ENCODE measurements at places on chromosomes 3 and 15.

GRCh38 chr3:102087236-102087635 is 237.9 kb downstream of the NFKBIZ start:
- DNase-seq: peak; percentile 4

DNA sequence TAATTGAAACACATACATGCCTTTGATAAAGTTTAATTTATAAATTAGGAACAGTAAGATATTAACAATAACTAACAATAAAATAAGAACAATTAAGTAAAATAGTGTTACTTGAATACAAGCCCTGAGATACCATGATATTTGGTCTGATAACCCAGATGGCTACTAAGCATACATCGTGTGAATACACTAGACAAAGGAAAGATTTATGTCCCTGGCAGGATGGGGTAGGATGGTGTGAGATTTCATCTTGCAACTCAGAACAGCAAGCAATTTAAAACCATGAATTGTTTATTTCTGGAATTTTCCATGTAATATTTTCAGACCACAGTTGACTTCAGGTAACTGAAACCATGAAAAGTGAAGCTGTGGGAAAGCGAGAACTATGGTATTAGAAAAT is 169.5 kb downstream of the DIPK2A start:
- no peak for DNase-seq

- DNase-seq: no peak
Measured at GRCh38 chr3:61892891-61893290, 331.5 kb downstream of the PTPRG start.

GRCh38 chr15:50607129-50607528 is 60.7 kb upstream of the USP50 start:
- DNase-seq: no peak

GRCh38 chr3:149401926-149402310 is 24.5 kb upstream of the TM4SF1 start:
- DNase-seq: no peak

DNA sequence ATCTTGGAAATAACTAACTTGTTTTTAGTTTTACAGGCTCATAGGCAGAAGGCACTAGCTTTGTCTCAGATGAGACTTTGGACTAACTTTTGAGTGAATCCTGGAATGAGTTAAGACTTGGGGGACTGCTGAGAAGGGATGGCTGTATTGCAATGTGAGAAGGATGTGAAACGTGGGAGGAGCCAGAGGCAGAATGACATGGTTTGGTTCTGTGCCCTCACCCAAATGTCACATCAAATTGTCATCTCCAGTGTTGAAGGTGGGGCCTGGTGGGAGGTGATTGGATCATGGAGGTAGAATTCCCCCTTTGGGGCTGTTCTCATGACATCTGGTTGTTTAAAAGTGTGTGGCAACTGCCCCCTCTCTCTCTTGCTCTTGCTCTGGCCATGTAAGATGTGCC is 28.8 kb upstream of the CCDC50 start:
- DNase-seq: peak; percentile 46

DNA sequence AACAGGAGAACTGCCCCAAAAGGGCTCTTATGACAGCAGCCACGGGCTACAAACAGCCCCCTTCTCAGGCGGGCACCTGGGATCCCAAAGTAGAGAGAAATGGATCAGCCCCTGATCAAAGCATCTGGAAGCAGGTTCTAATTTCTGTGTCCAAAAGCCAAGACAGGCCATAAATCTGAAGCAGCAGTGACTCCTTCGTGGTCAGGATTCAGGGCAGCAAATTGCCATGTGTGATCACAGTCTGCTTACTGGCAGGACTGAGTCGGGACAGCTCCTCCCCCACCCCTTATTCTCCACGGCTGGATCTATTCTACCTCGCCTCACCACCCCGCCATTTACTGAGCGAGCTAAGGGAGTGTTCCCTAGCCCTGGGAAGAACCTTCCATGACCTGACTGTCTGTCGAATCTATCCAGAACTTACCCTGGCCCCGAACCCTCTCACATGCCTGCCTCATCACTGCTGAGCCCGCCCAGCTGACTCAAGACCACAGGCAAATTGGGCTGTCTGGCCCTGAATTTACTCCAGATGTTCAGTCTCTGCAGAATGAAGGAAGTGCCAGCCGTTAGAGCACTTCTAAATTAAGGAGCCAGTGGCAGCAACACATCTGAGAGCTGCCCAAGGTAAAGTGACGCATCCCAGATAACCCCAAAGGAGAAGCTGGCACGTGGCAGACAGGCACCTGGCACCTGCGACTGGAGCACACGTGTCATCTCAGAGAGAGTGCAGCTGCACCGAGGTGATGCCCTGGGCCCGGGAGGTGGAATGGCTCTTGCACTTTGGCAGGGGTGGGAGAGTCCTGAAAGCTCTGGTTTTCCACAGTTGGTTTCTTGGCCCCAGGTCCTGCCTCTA is 1.3 kb downstream of the LRRC15 start:
- DNase-seq: peak; percentile 31

- no peak for DNase-seq
Measured at GRCh38 chr3:12062605-12063004, 58.4 kb downstream of the SYN2 start.

DNA sequence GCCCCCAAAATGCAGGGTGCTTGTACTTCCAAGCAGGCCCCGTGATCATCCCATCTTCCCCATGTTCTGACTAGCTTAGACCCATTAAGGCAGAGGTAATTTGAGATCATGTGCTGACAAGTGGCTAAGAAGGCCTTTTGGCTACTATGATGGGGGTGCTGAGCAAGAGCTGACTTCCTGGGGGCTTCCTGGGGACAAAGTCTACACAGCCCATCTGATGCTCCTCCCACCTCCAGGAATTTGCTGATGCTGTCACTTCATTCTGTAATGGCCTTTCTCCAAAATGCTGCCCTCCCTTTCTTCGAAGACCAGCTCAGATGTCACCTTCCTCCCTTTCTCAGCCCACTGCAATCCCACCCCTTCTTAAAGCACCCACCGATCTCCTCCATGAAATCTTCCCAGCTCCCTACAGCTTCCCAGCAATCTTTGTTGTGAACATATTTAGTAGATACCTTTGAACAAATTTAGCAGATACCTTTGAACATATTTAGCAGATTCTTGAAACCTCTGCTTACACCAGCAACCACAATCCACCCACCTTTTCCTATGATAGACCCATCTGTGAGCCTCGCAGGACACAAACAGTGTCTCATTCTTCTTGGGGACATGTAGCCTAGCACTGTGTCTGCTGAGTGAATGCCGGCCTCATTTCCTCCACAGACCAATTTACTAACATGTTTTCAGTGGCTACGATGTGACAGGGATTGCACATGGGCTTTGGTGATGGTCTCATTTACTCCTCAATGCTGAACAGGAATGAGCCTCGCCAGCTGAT is 223.3 kb downstream of the EPHB1 start:
- DNase-seq: no peak

DNA sequence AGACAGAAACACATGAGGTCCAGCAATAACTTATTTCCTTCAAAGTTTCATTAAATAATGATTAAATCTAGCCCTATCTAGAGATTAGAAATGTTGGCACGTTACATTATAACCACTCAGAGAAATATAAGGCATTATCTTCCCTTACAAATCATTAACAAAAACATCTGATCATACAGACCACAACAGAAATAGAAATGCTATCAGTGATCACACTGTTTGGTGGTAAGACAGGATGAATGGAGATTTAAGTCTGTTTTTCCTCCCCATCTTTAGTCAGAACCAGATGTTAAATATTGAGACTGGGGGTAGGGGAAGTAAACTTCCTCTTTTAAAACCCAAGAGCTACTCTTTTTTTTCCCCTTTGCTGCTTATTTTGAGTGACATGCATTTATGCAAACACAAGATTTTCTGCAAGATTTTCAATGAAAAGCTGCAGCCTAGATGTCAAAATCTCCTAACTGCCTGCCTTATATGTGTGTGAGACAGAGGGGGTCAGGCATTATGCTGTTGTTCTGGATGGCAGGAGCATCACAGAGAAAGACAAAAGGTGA is 70.4 kb downstream of the CBLB start:
- peak; percentile 90 for DNase-seq

- DNase-seq: no peak
Measured at GRCh38 chr3:105243076-105243475, 123.6 kb upstream of the ALCAM start.
